ENCODE measurements at places on chromosomes 6 and 20.
A peak's percentile ranks its signal among the peaks of the same experiment; 100 is the strongest.

GRCh38 chr6:104218116-104218515 is 641.6 kb downstream of the HACE1 start:
- no peak for DNase-seq

DNA sequence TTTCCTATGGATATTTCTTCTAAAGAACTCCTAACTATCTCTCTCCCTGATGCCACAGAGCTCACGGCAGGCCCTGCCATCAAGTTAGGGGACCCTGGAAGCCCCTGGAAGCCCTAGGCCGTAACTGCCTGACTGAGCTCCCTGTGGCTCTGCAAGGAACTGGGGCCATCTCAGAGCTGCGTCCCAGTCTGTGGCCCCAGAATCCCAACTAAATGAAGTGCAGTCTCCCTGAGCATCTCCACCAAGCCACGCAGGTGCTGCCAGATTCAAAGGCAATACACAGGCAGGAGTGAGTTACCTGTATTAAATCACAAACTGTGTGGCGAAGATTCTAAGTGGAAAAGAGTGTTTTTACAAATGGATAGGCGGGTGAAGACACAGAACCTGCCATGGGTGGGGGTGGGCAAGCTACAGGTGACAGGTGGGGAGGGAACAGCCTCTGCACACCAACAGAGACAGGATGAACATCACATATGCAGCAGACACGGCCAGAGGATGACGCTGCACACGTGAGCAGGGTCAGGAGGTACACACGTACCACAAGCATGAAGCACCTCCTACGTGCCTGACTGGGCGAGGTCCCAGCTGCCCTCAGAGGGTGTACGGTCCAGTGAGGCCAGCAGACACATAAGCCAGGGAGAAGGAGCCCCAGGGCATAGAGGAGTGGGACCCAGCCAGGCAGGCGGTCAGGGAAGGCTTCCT is 358.5 kb downstream of the ZFAND3 start:
- DNase-seq: no peak

GRCh38 chr20:56843386-56843785 is 214.3 kb downstream of the TFAP2C start:
- DNase-seq: no peak

- no peak for DNase-seq
Observed at GRCh38 chr6:63706630-63707029, 71.0 kb downstream of the PHF3 start.

DNA sequence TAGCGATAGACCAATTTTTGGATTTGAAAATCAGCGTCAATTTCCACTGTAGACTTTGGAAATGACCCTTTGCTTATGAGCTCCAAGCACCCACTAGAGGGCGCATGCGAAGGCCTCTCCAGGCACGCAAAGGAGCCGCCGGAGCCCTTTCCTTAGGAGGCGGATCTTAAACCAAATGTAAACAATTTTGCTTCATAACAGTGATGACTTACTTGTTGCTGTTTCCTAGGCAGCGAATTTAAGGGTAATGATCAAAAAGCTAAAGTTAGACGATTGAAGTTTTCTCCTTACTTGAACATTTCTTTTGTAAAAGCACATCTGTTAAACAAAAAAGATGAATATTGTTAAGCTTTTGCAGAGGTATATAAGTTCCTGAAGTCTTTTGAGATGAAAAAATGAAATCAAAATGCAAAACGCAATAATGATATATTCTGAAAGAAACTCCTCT is 29.2 kb upstream of the EXOC2 start:
- peak; percentile 67 for DNase-seq

DNA sequence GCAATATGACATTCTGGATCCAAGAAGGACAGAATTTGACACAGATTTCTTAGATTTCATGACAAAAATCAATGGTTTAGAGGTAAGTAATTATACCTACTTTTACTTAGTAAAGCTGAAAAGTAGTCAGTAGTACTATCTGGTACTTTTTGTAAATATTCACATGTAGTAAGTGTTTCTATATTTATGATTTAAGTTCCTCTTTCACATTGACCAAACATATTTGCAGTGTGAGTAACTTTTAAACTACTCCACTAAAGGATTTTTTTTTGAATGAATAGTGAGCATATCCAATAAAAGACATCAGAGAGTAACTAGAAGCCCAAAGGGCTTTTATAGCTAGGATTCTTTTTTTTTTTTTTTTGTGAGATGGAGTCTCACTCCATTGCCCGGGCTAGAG is 60.8 kb downstream of the DNAH8 start:
- no peak for DNase-seq

DNA sequence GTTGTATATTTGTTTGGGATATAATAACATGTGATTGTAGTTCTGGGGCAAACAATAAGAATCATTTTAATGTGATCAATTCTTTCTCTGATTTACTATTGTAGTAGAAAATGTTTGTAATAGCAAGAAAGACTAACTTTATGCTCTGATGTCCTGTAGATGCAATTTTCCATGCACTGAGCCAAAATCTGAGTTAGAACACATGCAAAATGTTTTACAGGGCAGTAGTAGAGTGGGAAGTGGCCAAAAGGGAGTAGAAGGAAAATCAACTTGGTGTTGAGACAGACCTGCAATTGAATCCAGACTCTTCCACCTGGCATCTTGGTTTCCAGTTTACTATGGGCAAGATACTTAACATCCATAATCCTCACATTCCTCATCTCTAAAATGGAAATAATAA is 93.5 kb upstream of the BMP5 start:
- no peak for DNase-seq

DNA sequence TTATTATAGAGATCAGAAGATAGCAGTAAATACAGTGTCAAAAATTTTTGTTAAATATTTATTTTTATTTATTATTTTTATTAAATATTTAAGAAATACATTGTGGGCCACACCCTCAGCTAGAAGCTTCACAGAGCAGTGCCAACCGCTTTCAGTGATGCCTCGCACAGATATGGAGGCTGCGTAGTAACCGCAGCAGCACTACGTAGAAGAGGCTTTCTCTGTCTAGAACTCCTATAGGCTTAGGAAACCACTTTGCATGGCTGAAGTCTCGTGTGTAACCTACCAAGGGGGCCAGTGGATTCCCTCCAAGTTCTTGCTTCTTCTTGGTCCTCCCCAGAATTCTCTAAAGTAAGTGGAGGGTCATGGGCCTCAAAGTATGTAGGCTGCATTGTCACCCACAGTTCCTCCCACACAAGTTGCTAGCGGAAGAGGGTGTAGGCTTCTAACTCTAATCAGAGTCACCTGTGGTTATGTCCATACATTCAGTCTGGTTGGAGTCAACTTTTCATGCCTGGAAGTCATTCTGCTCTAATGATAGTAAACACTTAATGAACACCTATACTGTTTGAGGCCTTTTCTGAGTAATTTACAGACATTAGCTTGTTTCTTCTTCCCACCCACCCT is 285.6 kb downstream of the CDKAL1 start:
- DNase-seq: no peak

- DNase-seq: no peak
Observed at GRCh38 chr6:72530152-72530551, 91.7 kb upstream of the KCNQ5 start.

DNA sequence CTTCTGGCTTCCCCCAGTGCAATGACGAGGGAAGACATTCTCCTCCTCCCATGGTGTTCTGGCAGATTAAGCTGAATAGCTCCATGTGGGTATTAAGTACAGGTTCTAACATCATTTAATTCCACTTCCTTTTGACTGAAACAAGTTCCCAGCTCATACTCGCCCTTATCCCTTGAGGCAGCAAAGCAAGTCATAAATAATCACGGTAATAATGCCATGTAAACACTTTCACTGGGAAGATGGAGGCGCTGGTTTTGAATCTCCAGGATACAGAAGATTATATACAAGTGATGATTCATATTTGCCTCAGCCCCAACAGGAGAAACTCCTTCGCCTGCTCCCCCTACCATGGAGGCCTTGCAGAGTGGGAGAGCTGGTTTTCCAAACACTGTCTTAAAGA is 141.3 kb downstream of the PXDC1 start:
- DNase-seq: no peak

DNA sequence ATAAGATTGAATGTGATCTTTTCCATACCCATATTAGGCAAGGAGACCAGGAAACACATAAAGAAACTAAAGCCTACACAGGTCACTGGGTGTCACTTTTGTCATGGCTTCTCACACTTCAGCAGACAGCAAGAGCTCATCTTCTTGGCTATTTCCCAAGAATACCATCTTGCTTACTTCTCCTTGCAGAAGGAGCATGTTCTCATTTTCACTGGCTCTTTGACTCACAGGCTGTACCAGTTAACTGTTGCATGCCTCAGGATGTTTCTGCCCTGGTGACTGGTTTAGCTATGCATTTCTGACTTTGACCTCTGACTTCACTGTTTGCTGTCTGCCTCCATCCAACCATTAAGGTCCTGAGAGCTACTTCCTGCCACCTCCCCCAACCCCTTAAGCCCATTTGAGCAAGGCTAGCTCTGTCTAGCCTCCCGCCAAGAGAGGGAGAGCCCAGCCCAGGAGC is 40.3 kb upstream of the OGFRL1 start:
- peak; percentile 45 for DNase-seq

DNA sequence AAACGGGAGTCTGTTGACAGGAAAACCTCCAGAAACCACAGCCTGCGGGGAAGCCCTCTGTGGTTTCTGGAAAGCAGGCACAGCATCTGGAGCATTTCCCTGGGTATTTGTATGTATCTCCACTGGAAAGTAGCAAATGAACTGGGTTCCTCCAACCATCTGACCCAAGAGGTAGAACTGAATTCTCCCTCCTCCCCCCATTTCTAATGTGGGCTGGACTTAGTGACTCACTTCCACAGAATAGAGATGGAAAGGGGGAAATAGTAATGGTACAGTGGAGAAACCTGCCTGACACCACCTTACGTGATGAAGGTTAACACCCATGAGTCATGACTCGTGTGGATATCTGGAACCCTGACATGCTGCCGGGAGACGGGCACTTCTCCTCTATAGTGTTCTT is 51.9 kb upstream of the XRN2 start:
- DNase-seq: no peak

GRCh38 chr20:17525650-17526049 is 5.5 kb downstream of the BFSP1 start:
- DNase-seq: peak; percentile 62

DNA sequence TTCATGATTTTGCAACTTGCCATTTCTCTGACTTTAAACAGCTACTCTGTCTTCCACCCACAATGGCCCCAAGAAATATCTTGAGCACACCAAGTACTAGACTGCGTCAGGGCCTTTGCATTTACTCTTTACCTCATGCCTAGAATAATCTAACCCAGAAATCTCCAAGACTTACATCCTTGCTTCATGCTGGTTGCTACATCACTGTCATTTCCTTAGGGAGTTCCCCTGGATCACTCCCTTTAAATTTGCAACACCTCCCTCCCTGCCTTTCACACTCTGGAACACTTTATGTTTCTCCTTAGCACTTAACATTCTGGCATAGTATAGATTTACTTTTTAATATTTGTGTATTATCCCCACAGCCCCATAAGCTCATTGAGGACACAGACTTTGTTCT is 4.9 kb upstream of the ELOVL5 start:
- DNase-seq: no peak

DNA sequence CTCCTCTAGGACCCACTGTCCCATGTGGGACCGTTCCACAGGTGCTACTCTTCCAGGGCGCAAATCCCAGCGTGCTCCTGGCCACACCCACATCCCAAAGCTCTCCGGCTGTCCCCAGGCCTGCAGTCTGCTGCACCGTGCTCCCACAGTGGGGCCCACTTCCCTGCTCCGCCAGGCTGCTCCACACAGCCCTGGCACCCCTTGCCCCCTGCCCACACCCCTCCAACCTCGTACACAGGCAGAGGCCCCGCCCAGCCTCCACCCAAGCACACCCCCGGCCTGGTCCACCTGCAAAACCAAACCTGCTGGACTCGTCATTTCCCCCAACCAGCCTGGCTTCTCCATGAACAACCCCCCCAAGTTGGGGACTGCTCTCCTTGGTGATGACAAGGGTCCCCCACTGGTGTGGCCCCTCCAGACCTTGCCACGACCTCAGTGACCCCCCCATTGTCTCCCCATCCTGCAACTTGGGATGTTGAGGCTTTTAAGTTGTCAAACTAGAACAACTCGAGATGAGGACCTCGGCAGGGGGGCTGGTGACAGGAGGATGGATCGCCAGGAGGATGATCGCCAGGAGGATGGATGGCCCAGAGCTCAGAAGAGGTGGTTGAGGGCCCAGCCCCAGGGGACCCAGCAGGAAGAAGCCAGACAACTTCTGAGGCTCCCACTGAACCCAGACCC is 27.1 kb downstream of the YTHDF1 start:
- DNase-seq: no peak

DNA sequence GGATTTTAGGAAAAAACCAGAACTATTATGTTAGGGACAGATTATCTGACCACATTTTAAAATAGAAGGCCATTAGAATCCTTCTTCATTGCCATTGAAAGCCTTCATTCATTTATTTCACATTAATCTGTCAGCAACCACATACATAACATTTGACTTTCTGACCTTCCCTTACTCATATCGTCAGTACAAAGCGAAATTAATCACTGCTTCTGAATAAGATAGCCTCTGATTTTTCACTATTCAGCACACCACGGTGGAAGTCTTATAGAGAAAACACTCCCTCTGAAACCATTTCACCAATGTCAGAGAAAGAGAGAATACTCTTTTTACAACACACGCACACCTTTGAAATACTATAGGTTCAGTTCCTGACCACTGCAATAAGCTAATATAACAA is 442.5 kb upstream of the ID4 start:
- DNase-seq: no peak

DNA sequence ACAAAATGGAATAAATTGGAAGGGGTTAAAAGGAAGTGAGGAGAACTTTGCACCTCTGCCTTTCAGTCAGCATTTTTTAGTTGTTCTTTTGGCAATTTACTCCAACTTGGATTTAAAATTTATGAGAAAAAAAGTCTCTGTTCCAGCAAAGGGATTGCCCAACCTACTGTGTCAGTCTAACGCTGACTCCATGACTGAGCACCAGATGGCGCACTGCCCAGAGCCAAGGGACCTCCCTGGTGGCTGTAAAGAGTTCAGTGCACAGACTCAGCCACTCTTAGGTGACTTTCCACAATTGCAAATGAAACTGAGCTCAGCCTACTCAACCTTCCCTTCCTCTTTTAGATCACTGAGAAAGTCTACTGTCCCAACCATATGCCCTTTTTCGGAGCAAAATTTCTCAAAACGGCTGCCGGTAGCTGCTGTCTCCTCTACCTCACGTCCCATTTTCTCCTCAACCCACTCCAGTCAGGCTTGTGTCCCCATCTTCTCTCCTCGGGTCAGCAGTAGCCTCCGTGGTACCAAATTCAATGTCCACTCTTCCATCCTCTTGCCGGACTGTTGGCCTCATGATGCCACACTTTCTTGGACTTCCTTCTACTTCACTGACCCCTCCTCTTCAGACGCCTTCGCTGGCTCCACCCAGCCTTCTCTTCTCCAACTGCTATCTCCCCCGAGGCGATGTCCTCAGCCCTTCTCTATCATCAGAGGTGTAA is 38.7 kb downstream of the GSTA2 start:
- DNase-seq: peak; percentile 61

DNA sequence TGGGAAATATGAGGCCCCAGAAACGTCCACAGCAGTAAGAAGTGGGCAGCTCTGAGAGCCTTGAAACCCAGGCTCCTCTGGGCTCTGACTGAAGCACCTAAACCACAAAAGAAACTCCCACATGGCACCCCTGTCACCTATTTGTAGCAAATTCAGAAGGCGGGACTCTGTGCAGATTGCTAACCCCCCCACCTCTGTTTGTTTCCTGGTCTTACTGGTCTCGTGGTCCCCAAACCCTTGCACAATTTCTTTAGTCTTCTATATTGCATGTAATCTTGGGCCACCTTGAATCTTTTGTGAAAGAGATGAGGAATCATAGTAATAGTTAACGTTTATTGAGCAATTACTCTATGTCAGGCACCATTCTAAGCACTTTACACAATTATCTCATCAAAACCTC is 154.3 kb downstream of the PREX1 start:
- DNase-seq: no peak

GRCh38 chr6:23272536-23272935 is 703.2 kb downstream of the HDGFL1 start:
- no peak for DNase-seq

Measured in CD4-positive, alpha-beta T cell (primary cell).